ENCODE measurements at places on chromosomes 6 and 20.

DNA sequence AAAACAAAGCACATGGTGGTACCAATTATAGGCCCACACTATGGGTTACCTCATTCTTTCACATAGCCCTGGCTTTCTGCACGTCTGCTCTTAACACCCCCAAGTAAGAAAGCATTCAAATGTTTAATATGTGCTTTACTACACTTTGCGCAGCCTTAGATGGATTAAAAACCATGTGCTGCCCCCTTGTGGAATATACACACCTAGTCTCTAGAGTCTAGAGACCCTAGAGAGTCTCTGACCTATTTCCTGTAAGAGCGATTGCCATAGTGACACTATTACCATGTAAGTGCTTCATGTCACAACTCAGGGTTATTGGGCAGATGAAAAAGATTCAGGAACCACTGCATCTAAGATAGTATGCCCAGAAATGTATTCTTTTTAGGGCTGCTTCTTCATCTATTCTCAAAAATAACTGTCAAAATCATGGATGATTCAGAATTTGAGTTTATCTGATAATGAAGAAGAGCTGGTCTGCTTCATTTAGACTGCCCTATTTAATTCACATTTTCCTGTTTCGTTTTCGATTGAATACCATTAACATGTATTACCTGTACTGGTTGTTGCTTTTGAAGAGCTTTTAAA lies 186.3 kb downstream of the ADGB start:
- DNase-seq: no peak

GRCh38 chr6:64984948-64985347 lies 722.1 kb downstream of the EYS start:
- DNase-seq: no peak

GRCh38 chr6:53042112-53042511 lies 23.1 kb upstream of the FBXO9 start:
- DNase-seq: peak; percentile 87

GRCh38 chr6:26536571-26537159 lies 1.5 kb upstream of the HMGN4 start:
- DNase-seq: no peak

Data from GM04503 (cell line).